ENCODE measurements at places on chromosomes 2 and 18.
A peak's percentile ranks its signal among the peaks of the same experiment; 100 is the strongest.

GRCh38 chr2:205198140-205198525 lies 484.2 kb upstream of the NRP2 start:
- DNase-seq = no peak

DNA sequence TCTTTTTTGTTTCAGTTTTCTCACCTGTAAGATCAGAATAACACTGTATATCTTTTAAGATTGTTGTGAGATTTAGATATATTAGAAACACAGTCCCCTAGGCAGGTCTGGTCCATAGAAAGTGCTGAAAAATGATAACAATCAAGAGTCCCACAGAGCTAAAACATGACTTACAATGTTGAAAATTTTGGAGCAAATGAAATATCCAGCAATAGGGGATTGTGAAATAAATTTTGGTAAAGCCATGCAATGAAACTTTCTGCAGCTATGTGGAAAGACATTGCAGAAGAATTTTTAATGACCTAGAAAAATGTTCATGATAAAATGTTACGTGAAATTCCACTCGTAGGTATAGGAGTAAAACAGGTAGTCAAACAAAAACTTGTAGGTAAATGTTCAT lies 127.6 kb upstream of the SERPINE2 start:
- no peak for DNase-seq

GRCh38 chr2:197207106-197207505 lies 103.5 kb downstream of the ANKRD44 start:
- no peak for DNase-seq

GRCh38 chr2:101223814-101224231 lies 28.9 kb upstream of the CNOT11 start:
- DNase-seq = no peak

DNA sequence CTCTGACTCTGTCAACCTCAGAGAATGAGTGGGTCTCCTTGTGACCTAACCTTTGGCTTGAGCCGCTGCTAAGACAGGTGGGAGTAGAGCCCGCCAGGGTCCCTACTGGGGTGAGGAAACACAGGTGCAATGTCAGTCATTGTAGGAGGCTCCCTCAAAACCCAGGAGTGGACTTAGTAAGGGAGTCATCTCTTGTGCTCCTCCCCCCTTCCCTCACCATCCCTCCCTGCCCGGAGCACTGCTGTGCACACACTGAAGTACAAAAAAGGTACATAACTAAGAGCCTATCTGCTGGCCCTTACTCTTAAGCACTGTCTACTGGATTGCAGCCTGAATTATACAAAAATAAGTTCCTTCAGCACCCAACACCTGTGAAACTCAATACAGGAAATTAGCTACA lies 77.2 kb downstream of the MYO3B start:
- no peak for DNase-seq

DNA sequence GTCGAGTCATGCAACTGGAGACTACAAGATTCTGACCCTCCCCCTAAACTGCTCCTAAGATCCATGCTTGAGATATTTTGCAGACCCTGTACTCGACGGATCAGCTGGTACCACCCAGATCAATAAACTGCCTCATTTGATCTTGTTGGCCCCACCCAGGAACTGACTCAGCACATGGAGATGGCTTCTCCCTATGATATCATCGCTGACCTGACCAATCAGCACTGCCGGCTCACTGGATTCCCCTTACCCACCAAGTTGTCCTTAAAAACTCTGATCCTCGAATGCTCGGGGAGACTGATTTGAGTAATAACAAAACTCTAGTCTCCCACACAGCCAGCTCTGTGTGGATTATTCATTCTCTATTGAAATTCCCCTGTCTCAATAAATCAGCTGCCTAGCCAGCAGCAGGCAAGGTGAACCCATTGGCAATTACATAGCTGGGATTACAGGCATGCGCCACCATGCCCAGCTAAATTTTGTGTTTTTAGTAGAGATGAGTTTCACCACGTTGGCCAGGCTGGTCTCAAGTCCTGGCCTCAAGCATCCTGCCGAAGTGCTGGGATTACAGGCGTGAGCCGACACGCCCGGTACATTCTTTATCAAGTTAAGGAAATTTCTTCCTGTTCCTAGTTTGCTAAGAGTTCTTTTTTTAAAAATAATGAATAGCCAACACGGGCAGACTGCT lies 43.6 kb downstream of the VPS54 start:
- no peak for DNase-seq

DNA sequence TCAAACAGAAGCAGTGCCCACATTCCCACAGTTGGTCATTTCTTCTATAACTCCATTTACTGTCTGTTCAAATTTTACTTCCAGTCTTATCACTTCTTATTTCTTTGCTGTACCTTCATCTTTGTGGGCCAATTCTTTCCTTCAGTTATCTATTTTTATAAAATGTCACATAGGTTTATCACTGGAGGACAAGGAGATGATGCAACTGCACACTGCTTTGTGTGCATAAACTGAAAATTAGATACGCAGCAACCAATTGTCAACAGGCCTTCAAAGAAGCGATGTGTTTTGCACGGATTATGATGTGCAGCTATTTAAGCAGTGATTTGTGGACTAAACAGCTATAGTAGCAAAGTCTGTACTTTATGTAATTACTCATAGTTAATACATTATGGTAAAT lies 726.8 kb upstream of the GCFC2 start:
- DNase-seq = no peak

DNA sequence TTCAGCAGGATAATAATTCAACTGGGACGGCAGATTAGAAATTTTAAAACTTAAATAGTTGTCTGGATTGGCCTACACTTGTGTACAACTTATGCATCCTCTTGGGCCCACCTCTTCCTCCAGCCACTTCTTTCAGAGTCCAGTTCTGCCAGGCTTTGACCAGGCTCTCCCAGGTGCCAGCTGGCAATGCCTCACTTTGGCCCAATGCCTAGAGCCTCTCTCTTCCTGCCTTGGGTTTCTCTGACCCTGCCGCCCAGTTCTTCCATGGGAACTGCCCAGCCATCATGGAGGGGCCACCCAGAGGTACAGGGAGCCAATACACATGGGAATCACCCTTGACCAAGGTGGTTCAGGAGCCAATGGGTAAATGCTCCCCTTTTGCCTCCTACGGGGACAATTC lies 135.5 kb downstream of the IRS1 start:
- no peak for DNase-seq

- no peak for DNase-seq
Observed at GRCh38 chr2:230130668-230131364, 62.1 kb upstream of the SLC16A14 start.

DNA sequence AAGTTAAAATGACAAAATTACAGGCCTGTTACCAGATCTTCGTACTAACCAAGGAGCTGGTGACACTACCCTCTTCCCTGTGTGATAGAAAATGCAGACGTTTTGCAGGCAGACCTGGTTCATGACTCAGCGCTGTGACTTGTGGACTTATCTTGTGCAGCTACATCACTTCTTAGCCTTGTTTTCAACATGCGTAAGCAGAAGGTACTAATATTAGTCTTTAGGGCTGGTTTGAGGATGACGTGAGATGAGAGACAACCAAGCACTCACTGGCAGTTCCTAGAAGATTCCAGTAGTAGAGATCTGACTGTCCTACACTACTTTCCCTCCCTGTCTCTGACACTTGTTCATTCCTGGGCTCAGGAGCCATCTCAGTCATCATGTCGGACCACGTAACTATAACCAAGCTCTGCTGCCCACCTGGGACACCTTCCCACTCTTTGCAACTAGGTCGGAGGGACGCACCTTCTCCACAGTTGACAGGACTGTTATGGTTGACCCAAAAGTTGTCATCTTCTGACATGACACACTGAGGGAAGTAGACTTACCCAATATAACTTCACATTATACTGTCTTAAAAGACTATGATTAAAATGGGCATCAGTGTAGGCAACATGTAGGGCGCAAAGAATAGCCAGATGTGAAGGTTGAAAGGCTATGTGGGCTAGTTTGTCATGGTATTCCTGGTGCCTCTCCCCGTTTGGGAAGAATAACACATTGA lies 64.8 kb downstream of the TNFRSF11A start:
- no peak for DNase-seq

DNA sequence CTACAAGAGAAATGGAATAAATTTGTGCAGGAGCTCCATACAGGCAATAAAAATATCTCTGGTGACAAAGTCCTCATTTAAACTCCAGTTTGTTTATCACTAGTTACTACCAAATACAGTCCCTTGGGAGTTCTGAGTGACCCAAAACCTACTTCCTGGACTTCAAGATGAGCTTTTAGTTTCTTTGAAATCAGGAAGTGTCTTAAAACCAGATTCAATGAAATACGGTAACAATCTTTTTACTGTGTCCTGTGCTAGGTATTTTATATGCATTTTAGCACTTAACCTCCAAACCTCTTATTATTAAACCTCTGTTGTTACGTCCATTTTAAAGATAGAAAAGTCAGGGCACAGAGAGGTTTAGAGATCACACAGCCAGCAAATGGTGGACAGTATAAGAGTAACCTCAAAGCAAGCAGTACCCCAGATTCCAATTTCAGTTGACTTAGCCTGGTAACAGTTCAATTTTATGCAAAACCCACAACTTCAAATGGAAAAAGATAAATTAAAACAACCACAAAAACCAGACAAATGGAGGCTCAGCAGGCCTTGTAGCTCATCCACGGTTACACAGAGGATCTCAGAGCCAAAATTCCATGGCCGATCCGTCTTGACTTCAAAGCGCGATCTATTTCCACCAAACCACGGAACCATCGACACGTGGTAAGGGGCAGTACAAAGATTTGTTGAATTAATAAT lies 1.3 kb upstream of the KCMF1 start:
- DNase-seq = no peak

- no peak for DNase-seq
Observed at GRCh38 chr2:147989809-147990403, 30.6 kb downstream of the ORC4 start.

- DNase-seq = no peak
Observed at GRCh38 chr2:183292028-183292427, 167.8 kb downstream of the NUP35 start.

GRCh38 chr18:79784965-79785770 lies 12.6 kb upstream of the KCNG2 start:
- no peak for DNase-seq

DNA sequence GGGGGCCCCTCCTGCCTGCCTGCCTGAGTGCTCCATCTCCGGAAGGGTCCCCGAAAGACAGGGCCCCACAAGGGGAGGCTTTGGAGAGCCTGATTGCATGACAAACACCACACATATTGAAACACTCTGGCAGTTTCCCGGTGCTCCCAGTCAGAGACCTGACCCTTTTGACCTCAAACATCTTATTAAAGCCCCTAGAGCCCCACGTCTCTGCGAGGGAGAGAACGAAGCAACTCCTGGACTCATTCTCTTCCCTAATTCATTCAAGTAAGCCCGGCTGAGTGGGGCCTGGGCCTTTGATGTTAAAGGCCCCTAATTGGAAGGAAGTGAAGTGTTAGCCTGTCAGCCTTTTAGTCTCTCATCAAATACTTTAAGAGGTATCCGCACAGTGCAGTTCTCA lies 335.6 kb downstream of the CYRIA start:
- no peak for DNase-seq

DNA sequence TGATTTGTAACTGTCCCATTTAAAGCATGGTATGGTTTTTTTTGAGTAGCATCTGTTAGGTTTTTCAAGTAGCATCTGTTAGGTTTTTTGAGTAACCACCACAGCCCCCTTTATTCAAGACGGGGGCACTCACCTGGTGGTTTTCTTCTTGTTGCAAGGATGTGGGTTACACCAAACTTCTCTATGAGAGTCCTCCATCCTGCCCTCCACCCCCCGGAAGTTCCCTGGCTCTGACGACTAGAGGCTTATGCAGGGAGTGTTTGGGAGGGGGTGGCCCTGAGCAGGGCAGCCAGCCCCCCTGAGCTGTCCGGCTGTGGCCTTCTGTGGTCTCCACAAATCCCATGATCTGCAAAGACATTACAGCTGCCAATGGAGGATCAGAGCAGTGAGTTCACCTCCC lies 39.3 kb downstream of the MTCL1 start:
- DNase-seq = no peak

GRCh38 chr2:68083346-68083745 lies 20.5 kb upstream of the C1D start:
- DNase-seq = no peak

DNA sequence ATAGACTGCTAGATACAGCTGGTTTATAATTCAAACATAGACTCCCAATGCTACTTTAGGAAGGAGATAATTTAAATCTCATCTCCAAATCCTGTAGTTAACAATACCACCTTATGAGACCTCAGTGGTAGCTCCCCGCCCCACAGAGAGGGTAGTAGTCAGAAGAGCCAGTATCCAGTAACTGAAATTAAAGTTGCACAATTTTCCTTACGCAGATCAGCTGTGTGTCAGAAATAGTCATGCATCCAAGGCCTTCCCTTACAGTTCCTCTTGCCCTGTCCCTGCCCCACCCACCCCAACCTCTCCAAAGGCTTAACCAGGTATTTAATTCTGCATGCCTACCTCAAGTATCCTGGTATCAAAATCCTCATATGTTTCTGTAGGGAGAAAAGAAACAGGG lies 15.5 kb downstream of the MRPS5 start:
- no peak for DNase-seq

- no peak for DNase-seq
Observed at GRCh38 chr2:235563056-235563910, 69.4 kb downstream of the AGAP1 start.

DNA sequence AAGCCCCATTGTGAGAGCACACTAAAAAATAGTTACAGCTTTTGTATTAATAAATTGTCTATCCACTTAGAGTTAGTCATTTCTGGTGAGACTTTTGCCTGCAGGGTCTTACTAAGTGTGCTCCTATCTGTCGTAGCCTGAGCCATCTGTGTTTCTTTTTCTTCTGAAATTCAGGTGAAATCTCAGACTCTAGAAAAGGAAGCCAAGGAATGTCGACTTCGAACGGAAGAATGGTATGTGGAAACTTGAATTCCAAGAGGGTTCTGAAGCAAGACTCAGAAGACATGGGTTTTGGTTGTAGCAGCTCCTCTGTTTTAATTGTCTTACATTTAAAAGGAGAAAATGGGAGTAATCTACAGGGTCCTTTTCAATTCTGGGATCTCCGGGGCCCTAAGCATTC lies 70.0 kb upstream of the STON1 start:
- DNase-seq = no peak

GRCh38 chr2:129936334-129936934 lies 43.0 kb upstream of the RAB6C start:
- DNase-seq = no peak

GRCh38 chr2:217938036-217938435 lies 64.8 kb downstream of the TNS1 start:
- DNase-seq = no peak

DNA sequence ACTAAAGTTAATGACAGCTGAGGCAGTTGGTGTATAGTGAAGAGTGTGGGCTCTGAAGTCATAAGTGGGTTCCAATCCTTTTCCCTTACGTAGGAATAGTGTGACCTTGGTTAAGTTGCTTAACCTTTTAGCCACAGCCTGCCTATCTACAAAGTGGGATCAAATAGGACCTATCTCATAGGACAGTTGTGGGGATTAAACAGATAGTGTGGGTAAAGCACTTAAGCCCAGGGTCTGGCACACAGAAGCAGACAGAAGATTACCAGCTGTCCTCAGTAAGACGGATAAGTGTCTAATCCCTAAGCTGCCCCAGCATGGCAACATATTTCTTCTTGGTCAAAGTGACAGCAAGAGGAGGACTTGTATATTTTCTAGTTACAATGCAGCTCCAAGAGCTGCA lies 28.2 kb downstream of the UBE2F start:
- no peak for DNase-seq

GRCh38 chr2:25252291-25253152 lies 84.1 kb upstream of the POMC start:
- DNase-seq = peak; percentile 48

All from NCI-H1417 treated with DMSO at 0.1 percent for 48 hours (cell line).